ENCODE measurements at places on chromosomes 3 and 15. TPM values are rescaled to one million over a fixed set of nuclear protein-coding genes. Genes with fewer than 3 reads are reported as not detected.

TLNRD1 gene
- 16.8 TPM for total RNA-seq

TNFAIP8L3 gene
- 9.7 TPM for total RNA-seq

PLSCR5 gene
- total RNA-seq: not detected

LSM3 gene
- total RNA-seq: 11.7 TPM

SLC15A2 gene
- 1.3 TPM for total RNA-seq

GOLGA6D gene
- not detected for total RNA-seq

PCSK6 gene
- total RNA-seq: 6.1 TPM

IMPG2 gene
- 0.19 TPM for total RNA-seq

TPRG1 gene
- 3.0 TPM for total RNA-seq

EDC3 gene
- total RNA-seq: 37.9 TPM

BFSP2 gene
- total RNA-seq: not detected

SPTSSB gene
- not detected for total RNA-seq

NXPE3 gene
- 16.8 TPM for total RNA-seq

GASK1A gene
- total RNA-seq: 1.1 TPM

CRELD1 gene
- total RNA-seq: 12.6 TPM

ACKR4 gene
- not detected for total RNA-seq
